ENCODE measurements at places on chromosomes 2 and 18.
A peak's percentile ranks its signal among the peaks of the same experiment; 100 is the strongest.

- DNase-seq: no peak
Observed at GRCh38 chr2:233438573-233439147, 84.4 kb downstream of the DGKD start.

- no peak for DNase-seq
Observed at GRCh38 chr2:12168354-12168753, 421.9 kb downstream of the LPIN1 start.

DNA sequence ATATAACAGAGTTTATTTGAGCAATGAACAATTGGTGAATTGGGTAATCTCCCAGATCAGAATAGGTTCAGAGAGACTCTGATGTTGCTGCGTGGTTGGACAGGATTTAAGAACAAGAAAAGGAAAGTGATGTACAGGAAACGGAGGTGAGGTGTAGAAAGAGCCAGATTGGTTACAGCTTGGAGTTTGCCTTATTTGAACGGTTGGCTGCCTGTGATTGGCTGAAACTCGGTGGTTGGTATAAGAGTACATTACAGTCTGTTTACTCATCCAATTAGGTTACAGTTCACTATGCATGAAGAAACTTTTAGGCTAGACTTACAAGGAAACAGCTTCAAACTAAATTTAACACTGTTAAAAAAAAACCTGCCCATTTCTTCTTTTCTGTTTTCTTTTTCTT lies 68.0 kb upstream of the CABLES1 start:
- DNase-seq: no peak

- peak; percentile 94 for DNase-seq
Observed at GRCh38 chr2:207662203-207662602, 37.0 kb upstream of the METTL21A start.

- no peak for DNase-seq
Observed at GRCh38 chr2:6965071-6965795, 48.0 kb downstream of the RNF144A start.

DNA sequence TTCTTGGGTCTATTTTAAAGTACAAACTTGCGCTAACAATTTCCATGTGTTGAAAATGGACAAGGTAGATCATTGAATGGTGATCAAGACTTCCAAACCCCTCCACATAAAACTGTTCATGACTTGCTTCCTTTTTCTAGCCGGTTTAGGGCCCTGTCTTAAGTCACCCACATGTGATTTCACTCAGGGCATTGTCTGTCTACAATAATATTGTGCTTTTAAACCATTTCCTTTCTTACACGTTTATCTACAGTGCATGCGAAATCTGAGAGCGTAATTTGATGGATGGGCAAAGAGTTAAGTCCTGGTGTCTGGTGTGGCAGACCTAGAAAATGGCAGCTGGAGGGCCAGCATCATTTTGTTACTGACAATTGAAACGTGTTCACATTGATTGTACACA lies 2.0 kb upstream of the ZNF516 start:
- peak; percentile 58 for DNase-seq

GRCh38 chr2:216616083-216616678 lies 17.0 kb upstream of the IGFBP2 start:
- no peak for DNase-seq

DNA sequence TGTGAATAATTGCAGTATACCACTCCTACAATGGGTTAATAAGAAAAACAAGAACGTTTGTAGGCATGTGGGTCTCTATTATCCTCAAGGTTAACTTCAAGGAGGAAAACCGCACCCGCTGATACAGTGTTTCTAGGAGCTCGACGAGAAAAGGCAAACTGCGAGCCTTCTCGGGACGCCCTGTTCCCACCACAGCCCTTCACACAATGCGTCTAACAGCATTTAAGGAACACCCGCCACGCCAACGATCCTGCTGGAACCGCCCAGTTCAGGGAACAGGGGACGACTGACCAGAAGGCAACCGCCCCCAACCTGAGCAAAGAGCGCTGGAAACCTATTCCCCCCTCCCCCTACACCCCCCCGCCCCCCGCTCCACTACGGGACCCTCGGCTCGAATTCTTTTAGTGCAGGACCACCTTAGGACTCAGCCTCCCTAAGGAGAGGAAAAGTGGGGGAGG lies 710 bp upstream of the TMSB10 start:
- DNase-seq: peak; percentile 81

DNA sequence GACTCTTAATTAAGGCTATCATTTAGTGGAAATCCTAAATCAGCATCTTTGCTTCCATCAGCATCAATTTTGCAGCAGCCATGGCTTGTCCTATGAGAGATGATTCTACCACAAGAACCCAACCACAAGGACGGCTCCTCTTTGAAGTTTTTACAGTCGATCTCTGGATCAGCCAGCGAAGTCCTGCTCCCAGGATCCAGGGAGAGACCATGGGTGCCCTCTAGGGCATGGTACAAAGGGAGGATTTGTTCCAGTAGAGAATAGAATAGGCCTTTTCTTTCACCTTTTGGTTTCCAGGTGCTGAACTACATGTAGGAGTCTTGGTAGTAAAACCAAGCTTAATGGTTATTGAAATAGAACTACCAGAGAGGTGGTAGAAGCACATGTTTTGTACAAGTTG lies 52.7 kb downstream of the TMEM200C start:
- no peak for DNase-seq

GRCh38 chr2:47697000-47697601 lies 85.8 kb upstream of the MSH6 start:
- DNase-seq: no peak

DNA sequence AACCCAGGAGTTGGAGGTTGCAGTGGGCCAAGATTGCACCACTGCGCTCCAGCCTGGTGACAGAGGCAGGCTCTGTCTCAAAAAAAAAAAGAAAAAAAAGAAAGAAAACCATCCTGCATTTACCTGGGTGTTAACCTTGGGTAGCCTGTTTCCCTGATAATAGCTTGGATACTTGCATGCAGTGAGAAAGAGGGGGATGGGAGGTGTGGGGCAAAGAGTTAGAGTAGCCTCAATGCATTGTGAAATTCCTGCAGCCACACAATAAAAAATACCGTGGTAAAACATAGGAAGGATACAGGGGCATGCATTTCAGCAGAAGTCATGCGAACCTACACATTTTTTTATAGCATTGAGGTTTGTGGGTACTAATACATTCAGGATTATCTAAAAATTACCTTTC lies 76.6 kb upstream of the ZNF516 start:
- DNase-seq: no peak

DNA sequence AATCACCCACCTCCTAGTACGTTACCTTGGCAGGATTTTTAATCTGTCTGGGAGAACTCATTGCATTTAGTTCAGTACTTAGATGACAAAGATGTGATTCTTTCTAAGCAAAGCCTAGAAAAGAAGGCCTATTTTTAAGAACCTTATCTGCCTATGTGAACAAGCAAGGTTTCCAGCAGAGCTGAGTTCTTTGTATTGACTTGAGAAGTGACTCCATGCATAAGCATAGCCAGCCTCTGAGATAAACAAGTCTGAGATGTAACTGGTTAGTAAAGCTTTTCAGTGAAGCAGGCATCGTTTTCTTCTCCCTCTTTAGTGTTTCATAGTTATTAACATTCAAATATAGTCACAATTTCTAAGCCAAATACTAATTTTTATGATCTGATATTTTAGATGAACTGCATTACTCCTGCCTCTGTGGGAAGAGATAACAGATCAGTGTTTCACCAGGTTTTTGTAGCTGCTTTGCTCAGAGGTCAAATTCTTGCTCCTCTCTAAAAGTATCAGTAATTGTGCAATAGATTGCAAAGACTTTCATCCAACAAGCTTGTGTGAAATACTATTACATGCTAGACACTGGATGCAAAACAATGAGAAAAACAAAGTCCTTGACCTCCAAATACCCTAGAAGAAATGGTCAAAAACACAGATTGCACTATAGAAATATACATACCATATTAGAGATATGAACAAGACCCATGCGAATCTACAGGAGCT lies 107.8 kb downstream of the MBD2 start:
- DNase-seq: no peak

DNA sequence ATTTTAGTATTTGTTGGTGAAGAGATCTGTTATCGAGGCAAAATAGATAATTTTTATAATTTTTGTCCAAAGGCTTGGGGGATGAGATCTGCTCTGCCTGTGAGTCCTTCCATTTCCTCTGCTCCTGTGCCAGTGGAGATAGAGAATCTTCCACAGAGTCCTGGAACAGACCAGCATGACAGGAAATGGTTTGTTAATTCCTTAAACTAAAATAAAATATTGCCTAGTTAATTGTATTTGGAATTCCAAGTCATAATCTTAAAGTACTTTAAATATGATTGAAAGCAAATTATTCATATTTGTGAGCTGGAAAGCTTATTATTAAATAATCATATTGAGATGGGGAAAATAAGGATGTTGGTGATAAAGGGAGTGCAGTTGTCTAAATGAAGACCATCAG lies 87.8 kb downstream of the EPB41L5 start:
- no peak for DNase-seq

DNA sequence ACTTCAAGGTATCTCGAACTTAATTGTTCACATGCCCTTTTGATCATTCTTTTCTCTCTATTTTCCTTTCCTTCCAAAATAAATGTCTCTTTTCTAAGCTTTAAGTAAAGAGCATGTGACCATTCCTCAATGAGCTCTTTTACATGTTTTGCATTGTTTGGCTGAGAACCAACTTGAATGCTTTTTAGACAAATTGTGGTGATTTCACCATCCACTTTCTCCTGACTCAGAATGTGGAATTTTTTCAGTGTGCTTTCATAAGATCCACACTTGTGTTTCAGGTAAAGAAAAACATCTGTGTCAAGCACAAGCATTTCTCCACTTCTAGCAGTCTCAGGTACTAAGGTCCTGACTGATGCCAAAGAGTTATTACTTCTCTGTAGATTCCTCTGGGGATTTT lies 10.7 kb downstream of the RBM43 start:
- no peak for DNase-seq

DNA sequence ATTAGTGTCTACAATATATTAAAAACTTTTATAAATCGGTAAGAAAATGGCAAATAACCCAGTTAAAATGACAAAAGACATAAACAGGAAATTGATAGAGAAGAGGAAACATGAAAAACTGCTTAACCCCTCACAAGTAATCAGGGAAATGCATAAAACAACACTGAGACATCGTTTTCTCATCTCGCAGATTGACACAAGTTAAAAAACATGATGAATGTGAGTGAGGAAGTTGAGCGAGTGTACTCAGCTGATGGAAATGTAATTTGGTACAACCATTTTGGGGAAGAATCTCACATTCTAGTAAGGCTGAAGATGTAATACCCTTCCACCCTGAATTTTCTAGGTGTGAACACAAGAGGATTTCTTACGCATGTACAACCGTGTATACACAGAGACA lies 18.0 kb upstream of the THOC1 start:
- DNase-seq: peak; percentile 14

DNA sequence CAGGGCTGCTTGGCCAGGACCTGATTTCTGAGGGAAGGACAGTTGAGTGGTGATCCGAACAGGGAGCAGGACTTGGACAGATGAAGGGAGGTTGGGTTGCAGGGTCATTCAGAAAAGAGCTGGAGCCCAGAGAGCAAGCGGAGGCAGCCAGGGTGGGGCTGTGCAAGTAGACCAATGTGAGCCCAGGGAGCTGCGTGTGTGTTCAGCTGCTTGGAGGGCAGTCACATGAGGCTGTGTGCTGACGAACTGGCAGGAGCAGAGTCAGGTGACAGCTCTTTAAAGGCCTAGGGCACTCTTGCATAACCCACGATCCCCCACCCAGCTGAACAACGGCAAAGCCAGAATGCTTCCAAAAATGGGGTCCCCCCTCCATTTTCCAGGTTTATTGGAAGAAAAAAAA lies 4.6 kb upstream of the MLPH start:
- peak; percentile 94 for DNase-seq

GRCh38 chr2:209619782-209620181 lies 151.8 kb upstream of the UNC80 start:
- DNase-seq: peak; percentile 61

- DNase-seq: no peak
Observed at GRCh38 chr2:232458661-232459418, 2.9 kb downstream of the ALPI start.

- DNase-seq: no peak
Observed at GRCh38 chr18:57062844-57063243, 84.0 kb upstream of the BOD1L2 start.

- no peak for DNase-seq
Observed at GRCh38 chr2:19787134-19787533, 114.6 kb downstream of the TTC32 start.

DNA sequence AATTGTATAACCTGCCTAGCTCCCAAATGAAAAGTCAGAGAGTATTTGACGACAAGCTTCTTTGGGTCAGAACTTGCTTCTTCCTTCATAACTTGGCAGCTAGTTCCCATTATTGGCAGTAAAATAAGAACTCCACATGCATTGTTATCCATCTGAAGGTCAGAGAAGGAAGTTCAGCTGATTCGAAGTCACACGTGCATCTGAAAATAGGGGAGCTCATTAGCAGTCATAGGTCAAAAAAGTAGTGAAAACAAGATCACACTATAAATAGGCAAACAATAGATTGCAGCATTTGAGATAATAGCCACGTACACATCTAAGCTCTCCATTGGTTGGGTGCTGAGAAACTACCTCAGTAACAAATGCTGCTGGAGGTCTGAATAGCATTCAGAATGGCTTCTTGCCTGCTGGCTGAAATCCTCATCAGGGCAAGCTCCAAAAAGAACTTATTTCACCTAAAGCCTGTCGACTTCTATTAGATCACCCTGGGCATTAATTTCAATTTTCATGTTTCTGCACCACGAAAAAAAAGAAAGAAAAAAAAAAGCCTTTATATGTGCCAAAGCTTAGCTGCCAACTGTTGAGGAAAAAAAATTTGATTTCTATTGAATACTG lies 1492.9 kb upstream of the CELF4 start:
- DNase-seq: no peak

DNA sequence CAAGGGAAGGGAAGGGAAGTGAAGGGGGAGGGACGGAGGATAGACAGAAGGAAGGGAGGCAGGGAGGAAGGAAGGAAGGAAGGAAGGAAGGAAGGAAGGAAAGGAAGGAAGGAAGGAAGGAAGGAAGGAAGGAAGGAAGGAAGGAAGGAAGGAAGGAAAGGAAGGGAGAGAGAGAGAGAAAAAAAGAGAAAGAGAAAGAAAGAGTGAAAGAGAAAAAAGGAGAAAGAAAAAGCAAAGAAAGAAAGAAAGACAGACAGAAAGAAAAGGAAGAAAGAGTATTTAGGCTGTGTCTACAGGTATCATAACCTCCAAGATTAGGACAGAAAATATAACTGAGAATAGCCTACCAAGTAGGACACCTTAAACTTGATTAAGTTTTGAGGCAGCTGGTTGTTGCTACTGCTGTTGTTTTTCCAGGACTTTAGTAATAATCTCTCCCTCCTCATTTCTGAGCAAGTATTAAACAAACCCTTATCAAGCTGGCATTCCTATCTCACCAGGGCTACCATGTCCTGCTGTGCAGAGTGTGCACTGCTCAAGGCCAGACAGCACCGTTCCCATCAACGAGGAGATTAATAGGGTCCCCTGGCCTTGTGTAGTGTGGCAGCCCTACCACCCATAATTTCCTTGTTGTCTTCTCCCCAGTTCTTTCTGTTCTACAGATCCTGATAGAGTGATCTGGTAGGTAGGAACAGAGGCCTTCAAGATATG lies 90.5 kb upstream of the FHL2 start:
- no peak for DNase-seq

DNA sequence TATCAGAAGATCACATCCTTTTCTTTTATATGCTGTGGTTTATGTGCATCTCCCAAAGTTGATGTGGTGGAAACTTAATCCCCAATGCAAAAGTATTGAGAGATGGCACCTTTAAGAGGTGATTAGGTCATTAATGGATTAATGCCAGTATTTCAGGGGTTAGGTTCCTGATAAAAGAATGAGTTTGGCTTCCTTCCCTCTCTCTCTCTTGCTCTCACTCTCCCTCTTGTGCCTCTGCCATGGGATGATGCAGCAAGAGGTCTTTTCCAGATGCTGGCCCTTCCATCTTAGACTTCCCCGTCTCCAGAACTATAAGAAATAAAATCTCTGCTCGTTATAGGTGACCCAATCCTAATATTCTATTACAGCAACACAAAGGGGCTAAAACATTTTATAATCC lies 85.0 kb downstream of the TTC27 start:
- no peak for DNase-seq
